Activated gamma-delta T cell treated with anti-CD3 and anti-CD28 coated beads, Interleukin-2, amount 50 U/mL, for 16 hours (primary cell): ENCODE measurements at places on chromosomes 2 and 18.

DNA sequence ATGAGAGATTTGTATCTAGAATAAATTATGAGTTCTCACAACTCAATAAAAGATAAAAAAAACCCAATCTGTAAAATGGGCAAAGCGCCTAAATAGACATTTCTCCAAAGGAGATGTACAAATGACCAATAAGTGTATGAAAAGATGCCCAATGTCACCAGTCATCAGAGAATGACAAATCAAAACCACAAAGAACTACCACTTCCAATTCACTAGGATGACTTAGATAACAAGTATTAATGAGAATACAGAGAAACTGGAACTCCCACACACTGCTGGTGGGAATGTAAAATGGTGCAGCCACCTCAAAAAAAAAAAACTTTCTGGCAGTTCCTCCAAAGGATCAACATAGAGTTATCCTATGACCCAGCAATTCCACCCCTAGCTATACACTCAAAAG lies 17.4 kb upstream of the COL6A3 start:
- DNase-seq, result no peak

DNA sequence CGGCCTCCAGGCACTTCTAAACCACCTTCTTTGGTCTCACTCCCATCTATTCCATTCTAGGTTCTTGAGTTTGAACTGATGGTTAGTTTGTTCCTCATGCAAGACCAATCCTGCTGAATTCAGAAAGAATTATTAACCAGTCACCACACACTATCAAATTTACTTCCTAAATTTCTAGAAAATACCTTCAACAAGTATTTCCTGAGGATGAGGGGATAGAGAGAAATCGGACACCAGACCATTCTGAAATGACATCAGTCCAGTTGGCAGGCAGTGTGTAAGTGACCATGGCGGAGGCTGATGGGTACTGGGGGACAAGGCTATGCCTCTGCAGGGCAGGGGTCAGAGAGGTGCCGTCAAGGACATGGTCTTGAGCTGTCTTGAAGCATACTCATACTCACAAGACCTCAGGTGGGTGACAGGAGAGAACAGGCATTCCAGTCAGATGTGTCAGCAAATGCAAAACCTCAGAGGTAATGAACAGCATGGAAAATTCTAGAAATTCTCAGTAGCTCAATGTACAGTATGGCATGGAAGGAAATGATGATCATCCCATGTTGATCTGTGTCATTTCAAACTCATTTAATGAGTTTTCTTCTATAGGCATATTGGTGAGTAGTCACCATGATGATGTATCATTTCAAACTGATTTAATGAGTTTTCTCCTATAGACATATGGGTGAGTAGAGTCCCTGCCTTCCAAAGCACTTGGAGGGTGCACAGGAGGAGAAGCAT lies 119.6 kb downstream of the DDX1 start:
- no peak for DNase-seq

DNA sequence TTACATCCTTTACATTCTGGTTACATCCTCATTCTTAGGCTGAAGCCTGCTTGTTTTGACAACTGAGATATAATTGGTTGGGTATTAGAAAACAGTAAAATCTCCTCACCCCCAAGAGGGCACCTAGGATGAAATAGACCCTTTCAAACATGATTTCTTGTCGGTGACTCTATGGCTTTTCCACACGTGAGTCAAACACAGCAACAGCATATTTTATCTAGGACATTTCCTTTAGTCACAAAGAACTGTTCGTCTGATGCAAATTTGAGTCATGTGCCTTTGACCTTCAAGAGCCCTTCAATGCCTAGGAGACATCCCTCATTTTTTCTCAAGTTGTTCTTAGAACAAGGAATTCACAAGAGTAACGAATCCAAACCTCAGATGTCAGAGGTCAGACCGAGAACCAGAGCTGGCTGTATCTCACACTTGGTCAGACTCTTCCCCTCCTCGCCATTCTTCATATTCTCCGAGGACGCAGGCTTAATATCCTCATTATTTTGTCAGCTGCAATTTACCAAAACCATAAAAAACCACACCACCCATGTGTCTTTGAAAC lies 60.5 kb upstream of the ALKAL2 start:
- no peak for DNase-seq

DNA sequence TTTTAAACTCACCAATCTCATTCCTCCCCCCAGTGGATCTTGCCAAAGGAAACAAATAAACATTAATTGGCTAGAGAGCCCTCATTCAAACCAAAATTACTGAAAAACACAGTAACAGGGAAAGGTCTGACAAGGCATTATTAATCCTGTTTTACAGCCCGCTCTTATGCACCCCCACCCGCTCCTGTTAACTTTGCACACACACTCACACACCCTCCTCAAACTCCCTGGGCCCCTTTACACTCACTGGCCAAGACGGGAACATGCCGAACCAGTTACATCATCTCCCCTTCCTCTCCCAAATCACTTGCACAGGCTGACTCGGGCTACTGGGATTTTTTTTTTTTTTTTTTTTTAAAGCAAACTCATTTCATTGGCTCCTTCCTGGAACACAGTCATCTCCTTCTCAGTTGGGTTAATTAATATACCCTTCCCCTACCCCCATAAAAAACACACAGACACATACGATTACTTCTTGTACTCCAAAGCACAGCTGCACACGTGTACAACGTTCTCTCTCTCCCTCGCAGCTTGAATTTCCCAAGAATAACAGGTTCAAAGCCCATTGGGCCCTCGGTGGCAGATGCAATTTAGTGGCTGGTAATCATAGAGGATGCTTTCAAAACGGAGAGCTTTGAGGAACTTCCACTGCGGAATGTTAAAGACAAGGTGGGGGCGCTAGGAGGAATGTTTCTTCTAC lies 31.8 kb downstream of the KLF7 start:
- no peak for DNase-seq

DNA sequence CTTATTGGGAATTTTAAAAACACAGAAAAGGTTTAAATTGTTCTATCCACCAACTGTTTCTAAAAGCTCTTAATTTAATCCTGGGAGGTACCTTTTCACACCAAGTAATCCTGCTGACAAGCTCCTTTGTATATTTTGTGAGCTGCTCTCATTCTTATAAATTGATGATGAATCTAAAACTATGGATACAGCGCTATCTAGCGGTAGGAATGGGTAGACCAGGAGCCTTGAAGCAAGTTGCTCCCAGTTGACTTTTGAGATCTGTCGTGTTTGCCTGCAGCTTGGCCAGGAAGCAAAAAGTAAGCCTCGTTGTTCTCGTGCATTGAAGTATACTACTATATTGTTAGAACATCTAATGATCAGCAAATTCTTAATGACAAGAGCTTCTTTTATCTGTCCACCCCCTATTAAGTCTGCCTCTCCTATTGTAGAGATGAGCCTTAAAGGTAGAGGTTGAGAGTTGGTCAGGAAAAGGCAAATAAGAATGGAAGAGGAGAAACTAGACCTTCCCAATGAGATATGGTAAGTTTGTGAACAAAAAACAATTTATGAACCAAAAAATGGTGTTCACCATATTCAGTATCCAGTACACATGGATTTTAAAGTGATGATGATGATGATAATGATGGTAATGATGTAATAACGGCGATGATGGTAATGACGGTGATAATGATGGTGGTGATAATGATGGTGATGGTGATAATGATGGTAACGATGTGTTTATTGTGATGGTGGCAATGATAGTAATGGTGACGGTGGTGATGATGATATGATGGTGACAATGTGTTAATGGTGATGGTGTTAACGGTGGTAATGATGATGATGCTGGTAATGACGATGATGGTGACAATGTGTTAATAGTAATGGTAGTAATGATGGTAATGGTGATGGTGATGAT lies 212.1 kb upstream of the NCKAP5 start:
- DNase-seq, result no peak

GRCh38 chr2:41187376-41188122 lies 735.7 kb upstream of the SLC8A1 start:
- DNase-seq, result no peak

- DNase-seq, result no peak
Observed at GRCh38 chr2:15788455-15788829, 151.9 kb upstream of the MYCN start.

GRCh38 chr18:10308154-10308553 lies 146.3 kb upstream of the APCDD1 start:
- DNase-seq, result no peak

DNA sequence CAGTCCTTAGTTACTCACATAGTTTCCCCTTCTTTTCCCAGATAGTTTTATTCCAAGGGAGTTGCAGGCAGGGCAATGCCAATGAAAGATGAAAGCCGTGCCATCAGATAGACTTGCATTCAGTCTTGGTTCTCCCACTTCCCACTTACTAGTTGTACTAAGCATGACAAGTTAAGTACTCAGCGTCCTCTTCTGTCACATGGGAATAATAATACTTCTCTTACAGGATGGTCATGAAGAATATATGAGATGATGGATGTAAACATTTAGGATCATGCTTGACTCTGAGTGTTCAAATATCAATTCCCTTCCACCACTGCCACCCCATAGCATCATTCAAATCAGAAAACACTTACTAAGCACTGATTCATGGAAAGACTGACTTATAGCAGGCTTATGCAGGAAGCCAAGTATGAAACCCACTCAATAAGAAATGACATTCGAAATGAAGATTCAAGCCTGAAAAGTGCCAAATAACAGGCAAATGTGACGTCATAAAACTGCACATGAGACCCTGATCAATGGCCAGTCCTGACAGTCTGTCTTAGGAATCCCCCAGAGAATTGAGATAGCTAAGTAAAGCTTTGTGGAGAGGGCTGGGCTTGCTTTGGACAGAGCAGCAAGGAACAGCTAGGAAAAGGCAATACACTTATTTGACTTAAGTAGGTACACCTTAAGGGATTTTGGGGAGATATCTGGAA lies 11.1 kb upstream of the EVA1A start:
- DNase-seq, result no peak

DNA sequence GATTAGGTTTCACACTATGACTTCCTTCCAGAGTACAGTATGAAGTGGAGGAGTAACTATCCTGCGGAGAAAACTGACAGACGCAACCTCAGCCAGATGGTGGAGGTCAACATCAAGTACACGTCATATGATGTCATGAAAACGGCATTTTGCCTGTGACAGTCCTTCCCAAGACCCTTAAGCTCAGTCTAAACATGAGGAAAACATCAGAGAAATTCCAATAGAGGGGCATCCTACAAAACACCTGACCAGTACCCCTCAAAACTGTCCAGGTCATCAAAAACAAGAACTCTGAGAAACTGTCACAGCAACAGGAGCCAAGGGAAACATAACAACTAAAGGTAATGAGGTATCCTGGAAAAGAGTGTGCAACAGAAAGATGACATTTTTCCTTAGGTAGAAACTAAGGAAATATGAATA lies 1.7 kb downstream of the RNU4ATAC start:
- no peak for DNase-seq

DNA sequence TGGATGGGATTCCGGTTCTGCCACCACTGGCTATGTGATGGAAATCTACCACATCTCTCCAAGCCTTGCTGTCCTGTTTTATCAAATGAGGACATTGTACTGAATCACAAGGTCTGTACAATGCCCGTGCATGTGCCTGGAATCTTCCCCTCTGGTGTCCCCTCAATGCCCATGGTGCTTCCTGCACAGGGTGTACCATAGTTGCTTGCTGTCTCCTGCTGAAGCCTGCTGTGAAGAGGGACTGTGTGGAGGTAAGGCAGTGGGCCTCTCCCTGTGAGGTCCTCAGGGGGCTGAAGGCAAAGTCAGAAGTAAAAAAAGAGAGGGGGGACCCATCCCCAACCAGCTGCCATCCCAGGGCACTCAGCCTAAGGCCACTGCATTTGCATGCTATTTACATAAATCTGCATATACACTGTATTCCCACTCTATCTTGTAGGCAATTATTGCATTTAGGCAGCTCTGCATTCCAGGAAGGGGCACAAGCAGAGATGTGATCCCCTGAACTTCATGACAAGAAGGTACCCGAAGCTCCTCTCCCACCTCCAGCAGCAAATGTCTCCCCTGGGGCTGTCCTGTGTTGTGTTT lies 9.1 kb upstream of the STEAP3 start:
- no peak for DNase-seq

DNA sequence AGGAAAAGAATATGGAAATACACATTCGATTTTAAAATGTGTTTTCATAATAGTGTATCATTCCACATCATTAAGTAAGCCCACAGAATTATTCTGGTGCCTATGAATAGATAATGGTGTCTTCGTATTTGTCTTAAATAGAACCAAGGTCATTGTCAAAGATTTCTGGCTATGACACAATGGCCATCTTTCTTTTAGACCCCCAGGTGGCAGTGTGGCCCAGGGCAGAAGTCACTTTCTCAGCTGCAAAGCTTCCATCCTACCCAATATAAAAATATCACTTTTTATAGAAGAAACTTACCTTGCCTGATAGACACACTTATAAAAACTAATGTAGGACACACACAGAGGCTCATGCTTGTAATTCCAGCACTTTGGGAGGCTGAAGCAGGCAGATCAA lies 57.5 kb downstream of the ZRANB3 start:
- no peak for DNase-seq

DNA sequence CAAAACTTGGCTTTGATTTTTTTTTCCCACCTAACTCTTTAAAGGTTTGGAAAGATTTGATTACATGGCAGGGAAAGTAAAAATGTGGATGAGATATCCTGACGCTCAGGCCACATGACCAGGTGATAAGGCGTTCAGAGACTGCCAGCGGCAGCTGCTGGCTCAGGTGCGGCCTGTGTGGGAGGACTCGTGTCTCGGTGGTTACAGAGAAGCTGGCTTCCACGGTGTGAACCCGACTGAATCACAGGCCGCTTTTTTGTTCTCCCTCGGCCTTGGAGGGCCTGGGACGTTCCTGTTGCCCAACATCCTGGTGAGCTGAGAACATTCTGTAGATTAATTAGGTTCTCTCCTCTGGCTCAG lies 124.2 kb upstream of the ZNF516 start:
- DNase-seq, result no peak

- DNase-seq, result no peak
Observed at GRCh38 chr2:214261683-214262082, 149.2 kb upstream of the VWC2L start.

GRCh38 chr2:124025171-124025580 lies at the start of gene CNTNAP5:
Gene CNTNAP5, plus strand, starts transcription at chr2:124025287. Its CDS starts 364 bp downstream, at chr2:124025651.
- DNase-seq, result no peak

DNA sequence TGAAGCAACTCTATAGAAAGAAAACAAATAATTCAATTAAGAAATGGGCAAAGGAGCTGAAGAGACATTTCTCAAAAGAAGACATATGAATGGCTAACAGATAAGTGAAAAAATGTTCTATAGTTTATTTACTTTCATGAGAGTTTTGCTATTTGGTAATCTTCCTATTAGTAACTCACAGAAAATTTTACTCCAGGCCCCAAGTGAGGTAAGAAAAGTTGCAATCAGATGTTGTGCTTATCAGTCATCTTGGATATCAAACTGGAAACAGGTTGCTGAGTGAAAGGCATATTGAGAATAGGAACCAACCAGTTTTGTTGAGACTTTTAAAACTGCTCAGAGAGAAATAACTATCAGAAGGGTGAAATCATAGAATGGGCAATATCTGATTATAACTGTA lies 1179.0 kb upstream of the ACVR2A start:
- DNase-seq, result no peak

GRCh38 chr2:119849838-119850565 lies 90.3 kb downstream of the PTPN4 start:
- no peak for DNase-seq

DNA sequence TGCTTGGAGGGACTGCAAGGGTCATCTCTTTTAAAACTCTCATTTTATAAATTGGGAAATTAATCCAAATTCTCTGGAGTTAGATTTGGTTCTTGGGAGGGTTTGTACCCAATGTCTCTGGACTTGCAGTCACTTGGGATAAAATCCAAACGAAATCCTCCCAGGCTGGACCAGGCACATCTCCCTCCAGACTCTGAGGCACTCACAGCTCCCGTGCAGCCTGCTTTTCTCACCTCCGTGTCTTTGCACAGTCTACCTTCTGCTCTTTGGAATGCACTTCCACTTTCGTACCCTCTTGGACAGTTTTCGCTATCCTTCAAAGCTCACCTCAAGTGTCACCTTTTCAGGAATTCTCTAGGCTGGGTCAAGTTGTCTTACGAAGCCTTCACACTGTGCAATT lies 166.3 kb downstream of the MYCN start:
- no peak for DNase-seq
